ENCODE measurements at places on chromosomes 6 and 20. TPM values are rescaled to one million over a fixed set of nuclear protein-coding genes. Genes with fewer than 3 reads are reported as not detected.

GRCh38 chr6:9295644-9296043, 860.3 kb upstream of the SLC35B3 start:
- no peak for DNase-seq

- peak; percentile 82 for DNase-seq
Observed at GRCh38 chr20:3777716-3778629, 3.3 kb downstream of the SPEF1 start.

GRCh38 chr6:2767657-2768524, 2.7 kb downstream of the WRNIP1 start:
- DNase-seq: no peak

DNA sequence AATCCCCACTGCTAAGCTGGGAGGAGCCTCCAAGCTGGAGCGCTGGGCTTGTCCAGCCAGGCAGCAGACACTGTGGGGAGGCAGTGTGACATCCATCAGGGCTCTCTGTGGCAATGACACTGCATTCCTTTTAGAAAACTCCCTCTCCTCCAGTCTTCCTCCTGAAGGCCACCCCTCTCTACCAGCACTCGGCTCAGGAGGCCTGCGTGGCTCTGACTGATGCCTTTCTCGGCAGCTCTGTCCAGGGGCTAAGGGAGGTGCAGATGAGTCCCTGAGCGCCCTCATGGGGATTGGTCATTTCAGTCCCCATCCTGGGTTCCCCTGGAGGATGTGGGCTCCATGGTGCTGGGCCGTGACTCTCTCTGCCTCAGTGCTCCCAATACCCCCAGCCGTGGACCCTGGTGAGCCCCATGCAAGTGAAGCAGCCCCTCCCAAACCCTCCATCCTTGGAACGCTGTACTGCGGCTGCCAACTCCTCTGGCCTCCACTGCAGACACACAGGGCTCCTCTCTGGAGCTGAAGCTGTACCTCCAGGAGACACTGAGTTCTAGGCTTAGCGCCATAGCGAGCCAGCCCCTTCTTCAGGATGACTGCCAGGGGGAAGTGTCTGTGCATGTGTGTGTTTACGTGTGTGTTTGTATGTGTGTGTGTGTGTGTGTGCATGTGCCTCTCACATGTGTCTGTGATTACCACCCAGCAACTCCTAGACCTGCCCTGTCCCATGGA, 209.6 kb downstream of the ERMARD start:
- DNase-seq: no peak

DNA sequence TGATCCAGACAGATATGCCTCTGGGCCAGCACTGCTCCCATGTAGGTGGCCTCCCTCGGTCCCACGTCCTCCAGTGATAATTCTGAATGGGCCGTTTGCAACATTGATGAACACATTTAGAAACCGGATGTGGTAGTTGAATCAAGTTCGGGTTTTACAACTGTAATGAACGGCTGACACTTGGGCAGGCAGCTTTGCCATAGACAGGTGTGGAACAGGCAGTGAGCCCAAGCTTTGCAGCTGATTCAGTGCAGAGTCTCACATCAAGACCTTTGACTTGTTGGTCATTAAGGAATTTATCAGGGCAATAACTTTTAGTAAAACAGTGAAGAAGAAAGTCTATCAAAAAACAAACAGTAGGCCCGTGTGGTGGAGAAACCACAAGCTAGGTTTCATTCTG, 466.6 kb upstream of the AGPAT4 start:
- no peak for DNase-seq

DNA sequence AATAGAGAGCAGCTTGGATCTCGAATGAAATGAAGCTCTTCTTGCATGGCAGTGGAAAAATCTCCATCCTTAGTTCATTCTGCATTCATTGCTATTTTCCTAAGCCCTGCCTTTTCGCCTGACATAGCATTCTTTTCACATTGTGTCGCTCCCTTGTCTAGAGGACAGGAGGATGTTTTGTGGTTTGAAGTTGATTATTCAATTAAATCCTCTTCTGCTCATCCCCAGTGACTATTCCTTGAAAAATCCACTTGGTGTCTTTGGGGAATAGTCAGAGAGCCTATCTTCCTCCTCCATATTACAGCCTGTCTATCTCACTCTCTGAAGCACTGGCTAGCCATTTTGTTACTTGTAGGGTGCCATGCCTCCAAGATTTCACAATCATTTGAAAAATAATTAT, 161.2 kb downstream of the KLHL32 start:
- no peak for DNase-seq

DNA sequence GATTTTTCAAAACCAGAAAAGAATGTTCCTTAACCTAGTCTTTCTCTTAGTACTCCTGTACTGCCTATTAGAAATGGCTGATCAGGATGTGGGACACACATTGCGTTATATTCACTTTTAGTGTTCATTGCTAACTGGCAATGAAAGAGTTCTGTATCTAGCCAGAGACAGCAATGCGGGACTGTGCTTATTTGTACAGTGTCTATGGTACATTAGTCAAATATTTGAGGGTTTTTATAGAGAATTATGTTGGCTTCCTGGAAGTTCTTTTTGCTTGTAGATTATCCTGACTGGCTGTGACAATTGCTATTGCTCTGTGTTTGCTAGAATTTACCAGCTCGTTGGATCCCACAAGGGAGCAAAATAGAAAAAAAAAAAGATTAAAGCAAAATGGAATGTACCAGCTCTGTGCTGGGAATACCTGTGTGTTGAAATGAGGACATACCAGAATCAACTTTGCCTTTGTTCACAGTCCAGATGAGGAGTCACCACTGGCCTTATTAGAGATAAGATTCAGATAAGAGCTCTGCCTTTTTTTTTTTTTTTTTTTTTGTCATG, 22.4 kb upstream of the IFNGR1 start:
- no peak for DNase-seq

DNA sequence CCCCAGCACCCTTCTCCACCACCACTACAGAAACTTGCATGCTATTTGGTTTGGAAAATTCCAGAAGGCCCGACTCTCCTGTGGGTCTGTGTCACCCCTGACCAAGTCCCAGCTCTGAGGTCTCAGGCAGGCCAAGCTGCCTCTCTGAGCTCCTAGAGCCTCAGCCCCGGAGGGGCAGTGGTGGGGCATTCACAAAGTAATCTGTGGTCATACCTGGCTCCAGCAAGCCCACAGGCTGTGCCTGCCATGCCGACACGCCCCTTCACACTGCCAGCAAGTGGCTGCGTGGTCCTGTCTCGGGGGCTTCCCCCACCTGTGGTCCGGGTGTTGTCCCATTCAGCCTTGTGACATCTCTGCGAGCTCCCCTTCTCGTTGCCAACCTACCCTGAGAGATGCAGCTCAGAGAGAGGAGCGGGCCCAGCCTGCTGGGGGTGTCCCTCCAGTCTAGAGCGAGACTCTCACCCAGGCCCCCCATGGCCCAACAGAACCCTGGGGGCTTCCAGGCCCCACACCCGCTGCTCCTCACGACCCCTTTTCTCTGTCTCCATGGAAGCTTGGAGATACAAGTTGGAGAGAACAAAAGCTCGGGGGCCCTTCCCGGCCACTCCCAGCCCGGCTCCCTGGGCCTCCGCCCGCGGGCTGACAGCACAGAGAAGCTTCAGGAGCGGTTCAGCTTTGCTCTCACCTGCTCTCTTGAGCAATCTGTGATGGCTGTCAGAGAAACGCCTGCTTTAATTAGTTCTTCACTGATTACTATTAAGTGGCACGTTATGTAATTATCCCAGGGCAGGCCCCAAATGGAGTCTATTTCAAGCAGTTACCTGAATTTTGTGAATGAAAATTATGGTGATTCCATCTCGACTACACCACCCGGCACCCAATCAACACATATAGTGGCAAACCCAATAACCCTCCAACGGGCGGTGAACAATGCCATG, 147.7 kb upstream of the PHACTR3 start:
- DNase-seq: no peak

DNA sequence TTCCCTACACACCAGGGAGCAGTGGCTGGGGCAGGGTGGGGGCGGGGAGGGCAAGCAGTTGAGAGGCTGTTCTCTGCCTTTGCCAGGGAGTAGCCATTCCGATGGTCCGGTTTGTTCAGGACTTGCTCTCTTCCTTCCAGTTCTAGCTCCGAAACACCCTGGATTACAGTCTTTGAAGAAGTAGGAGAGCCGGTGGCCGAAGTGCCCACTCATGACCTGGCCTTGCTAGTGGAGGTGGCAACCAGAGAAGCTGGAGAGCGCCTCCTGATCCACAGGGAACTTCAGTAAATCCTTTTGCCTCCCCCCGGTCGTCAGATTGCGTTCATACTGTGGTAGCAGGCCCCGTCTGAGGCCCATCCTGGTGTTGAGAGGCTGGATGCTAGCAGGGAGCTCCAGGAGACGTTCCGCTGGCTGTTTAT, 92.8 kb downstream of the ARID1B start:
- no peak for DNase-seq

DNA sequence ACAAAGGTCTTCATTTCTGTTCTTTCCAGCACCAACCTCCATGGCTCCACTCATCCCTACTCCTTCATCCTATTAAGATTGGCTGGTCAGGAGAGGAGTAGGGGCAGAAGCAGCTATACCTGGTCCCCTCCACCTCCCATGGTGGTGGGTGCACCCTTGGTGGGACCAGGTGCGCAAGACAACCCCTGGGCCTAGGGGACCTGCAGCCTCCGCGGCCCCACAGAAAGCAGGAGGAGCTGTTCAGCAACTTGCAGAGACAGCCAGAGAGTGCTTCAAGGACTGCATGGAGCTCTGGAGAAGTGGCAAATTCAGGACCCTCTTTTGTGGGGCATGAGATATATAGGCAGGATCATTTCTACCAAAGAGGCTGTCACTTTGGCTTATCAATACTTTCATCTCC, 9.8 kb downstream of the ULBP2 start:
- DNase-seq: no peak

GRCh38 chr20:4563534-4563933, 158.2 kb upstream of the PRND start:
- DNase-seq: no peak

GRCh38 chr6:149851461-149852110, 12.6 kb downstream of the LRP11 start:
- no peak for DNase-seq

- no peak for DNase-seq
Observed at GRCh38 chr20:37933786-37934633, 31.1 kb downstream of the VSTM2L start.

GGT7 gene
- total RNA-seq: 22.0 TPM

RNF217 gene
- 8.5 TPM for total RNA-seq

RBM12 gene
- 45.7 TPM for total RNA-seq

GSTA1 gene
- total RNA-seq: not detected

MLN gene
- total RNA-seq: not detected

Data from left ventricle myocardium superior (tissue), 1 donor.